ENCODE measurements at places on chromosomes 7 and 10.

DNA sequence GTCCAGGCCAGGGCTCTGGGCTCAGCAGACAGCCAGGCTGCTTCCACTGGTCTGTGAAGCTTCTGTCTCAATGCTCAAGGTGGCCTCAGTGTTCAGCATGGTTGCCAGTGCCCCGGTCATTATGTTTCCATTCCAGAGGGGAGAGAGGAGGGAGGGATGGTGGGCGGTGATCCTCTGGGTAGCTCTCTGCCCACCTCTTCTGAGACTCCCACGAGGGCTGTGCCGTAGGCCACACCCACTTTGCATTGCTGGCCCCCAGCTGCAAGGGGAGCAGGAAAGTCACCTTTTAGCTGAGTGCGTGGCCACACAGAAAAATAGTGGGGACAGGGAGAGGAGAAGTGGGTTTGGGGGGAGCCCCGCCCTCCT is 42.5 kb downstream of the FOXK1 start:
- DNase-seq, result no peak

DNA sequence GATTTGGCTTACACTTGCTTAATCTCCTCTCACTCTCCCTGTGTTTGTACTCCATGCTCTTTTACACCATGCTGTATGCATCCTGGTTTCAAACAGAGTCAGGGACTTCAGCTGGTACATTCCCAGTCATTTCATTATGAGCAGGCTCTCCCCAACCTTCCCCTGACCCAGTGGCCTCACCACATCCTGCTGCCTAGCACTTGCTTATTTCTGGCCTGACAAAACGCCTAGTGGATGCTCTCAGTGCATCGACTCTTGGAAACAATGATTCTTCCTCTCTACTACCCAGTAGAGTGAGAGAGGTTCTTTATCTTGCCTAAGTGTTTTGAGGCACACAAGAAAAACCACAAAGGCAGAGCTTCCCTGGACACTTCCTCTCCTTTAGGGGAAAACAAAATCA is 63.4 kb downstream of the CAV1 start:
- no peak for DNase-seq

- no peak for DNase-seq
Observed at GRCh38 chr7:84039432-84039831, 155.2 kb downstream of the SEMA3A start.

- DNase-seq, result no peak
Observed at GRCh38 chr7:134782121-134782623, 2.7 kb downstream of the CALD1 start.

GRCh38 chr10:24513155-24513554 is 210.5 kb downstream of the ARHGAP21 start:
- DNase-seq, result no peak

GRCh38 chr10:26199841-26200240 is 16.7 kb upstream of the GAD2 start:
- no peak for DNase-seq

DNA sequence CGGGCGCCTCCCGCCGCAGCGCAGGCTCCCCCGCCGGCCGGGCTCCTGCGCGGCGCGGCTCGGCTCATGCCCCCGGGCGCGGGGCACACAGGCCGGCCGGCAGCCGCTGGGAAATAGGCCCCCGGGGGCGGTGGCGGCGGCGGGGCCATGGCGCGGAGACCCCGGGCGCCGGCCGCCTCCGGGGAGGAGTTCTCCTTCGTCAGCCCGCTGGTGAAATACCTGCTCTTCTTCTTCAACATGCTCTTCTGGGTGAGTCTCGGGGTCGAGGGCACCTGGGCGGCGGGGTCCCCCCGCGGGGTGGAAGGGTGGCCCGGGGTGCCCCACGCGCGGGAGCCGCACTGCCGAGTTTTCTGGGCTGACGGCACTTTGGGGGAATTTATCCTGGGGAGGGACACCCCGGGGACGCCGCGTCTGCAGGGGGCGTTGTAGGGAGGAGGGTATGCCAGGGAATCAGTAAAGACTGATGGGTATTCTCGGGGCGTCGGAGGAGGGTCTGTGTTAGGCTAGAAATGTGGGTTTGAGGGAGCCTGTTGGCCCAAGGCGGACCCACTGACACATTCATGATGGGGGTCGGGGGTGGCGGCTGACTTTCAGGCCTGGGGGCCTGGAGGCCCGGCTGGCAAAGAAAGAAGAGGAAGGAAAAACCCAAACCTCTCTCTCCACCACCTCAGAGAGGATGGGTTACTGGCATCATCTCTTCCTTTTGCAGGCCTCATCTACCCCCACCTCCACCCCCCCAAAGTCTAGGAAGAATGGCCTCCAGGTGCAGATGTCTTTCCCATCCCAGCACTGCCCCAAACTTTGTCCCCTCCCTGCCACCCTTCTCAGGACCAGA is 544 bp downstream of the TSPAN33 start:
- DNase-seq, result no peak

DNA sequence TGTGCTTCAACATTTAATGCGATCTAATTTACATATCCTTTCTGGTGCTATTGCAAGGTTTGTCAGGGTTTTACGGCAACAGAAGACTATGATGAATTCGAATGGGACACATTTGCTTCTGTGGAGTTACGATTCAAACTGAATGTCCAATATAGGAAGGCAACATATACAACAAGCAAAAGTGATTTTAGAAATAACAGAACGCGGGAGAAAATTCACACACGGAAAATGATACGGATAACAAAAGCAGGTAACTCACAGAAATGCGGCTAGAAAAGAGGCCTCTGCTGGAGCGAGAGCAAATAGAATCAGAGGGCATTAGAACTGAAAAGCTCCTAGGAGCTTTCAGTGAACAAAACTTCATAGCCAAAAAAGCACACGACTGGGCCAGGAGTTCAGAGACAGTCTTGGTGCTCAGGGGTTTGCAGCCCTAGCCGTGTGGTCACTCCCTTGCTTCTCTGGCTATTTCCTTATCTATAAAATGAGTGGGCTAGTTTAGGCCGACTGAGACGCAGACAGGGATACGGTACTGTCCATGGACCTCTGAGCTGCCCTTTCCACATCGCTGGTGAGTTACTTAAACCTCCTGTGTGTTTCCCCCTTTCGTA is 557 bp upstream of the TAX1BP1 start:
- DNase-seq, result no peak

DNA sequence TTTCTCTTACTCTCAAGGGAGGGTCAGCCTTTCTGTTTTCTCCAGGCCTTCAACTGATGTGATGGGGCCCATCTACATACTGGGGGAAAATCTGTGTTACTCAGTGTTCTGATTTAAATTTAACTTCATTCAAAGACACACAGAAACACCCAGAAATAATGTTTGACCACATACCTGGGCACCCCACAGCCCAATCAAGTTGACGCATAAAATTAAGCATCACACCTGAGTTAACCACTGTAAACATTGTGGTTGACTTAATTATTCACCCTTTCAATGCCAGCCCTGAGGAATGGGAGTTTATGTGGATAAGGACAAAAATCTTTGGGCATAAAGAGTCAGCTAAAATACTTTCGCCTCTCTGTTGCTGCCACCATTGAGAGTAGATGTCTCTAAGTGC is 10.0 kb upstream of the CHN2 start:
- no peak for DNase-seq

DNA sequence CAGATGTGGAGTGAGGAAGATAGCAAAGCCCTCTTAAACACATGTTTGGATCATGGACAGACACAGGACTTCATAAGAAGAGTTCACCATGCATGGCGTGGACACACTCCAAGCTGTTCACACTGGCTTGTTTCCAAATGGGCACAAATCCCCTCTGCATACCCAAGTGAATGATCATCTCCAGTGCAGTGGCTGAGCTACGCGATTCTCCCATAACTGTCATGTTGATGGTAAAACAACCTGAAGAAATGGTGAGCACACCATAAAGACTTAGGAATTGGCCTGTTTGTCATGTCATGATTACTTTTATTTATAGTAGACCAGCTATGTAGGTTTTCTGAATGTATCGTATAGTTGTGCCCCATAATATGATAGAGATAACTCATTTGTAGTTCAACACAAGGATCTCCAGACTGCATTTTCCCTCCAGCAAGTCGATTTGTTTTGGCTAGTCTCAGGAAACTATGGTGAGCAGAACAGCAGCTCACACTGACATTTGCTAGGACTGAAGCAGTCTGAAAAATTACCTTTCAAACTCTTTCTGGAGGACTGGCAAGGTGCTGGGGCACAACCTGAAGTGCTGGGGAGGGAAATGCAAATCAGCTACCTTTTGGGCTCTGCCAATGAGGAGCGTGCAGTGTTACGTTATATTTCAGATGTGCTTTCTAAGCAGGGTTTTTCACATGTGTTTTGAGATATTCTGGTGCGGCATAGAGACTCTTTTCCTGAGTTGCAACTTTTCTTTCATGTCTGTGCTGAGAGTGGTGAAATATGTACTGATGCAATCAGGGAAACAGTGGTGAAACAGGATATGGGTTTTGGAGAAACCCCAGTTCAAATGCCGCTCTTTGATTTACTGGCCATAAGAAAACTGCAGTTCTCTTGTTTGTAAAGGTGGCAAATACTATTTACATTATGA is 629.6 kb upstream of the DPP6 start:
- no peak for DNase-seq

DNA sequence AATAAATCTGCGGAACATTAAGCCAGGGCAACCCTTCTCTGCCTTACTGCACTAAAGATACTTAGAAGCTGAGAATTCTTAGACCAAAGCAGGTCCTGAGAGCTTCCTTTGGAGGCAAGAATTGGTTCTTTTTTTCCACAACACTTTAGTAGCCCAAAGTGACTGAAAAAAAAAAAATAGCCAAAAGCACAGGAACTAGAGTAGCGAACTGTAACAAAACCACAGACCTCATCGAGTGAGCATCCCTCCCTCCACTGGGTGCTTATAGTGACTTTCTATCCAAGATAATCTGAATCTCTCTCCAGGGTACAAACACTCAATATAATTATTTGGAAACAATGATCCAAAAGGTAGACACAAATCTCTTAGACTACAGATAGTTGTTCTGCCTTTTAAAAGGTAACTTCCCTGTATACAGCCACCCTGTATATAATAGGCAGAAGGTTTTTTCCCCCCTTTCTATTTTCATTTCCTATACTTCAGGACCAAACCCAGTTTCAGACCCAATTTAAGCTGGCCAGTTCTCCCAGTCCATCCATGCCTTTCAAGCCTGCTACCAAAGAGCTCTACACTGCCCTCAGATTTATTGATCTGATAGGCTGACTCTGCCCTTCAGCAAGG is 31.6 kb upstream of the KCNIP2 start:
- DNase-seq, result no peak
